Renal cortex interstitium (tissue), 15 donors: ENCODE measurements at places on chromosomes 2 and 18. TPM values are rescaled to one million over a fixed set of nuclear protein-coding genes. Genes with fewer than 3 reads are reported as not detected.

The FOXI3 gene
- polyA plus RNA-seq: 0.11 TPM

The SPR gene
- polyA plus RNA-seq: 10.8 TPM

The MC5R gene
- polyA plus RNA-seq: not detected

The ALPI gene
- polyA plus RNA-seq: 0.06 TPM

The TEKT4 gene
- 0.06 TPM for polyA plus RNA-seq

The TMEM214 gene
- 63.6 TPM for polyA plus RNA-seq

The RALBP1 gene
- 74.8 TPM for polyA plus RNA-seq

The UBE2E3 gene
- polyA plus RNA-seq: 211 TPM

DNA sequence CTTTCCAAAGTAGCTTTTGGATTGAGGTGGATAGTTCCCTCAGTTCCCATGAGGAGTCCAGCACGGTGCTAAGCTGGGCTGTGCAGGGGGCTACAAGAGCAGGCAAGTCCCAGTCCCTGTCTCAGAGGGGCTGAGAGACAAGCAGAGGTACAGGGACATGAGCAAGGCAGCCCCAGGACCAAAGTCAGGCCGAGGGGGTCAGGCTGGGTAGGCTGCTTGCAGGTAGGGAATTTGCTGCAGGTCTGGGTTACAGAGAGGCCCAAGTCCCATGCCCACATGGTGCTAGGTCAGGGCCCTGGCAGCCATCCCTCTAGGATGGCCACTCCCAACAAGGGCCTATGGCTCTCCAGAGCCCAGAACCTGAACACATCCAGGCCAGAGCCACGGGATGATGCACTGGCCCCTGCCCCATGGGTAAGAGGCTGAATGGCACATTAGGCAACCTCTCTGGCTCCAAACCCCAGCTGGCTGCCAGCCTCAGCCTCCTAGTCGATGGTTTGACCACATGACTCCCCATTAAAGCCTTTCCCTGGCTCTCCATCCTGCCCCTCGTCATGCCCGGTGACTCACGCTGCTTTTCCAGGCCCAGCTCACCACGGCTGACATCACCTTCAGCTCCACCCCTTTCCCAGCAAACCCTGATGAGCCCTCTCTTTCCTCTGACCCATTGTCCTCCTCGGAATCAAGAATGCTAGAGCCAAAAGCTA is 83.7 kb downstream of the SDC1 start:
- no peak for DNase-seq

- DNase-seq: no peak
These were observed 24.9 kb upstream of the PDCL3 start for GRCh38 chr2:100537918-100538317.

GRCh38 chr2:224970311-224970710 is 72.0 kb downstream of the DOCK10 start:
- DNase-seq: no peak

DNA sequence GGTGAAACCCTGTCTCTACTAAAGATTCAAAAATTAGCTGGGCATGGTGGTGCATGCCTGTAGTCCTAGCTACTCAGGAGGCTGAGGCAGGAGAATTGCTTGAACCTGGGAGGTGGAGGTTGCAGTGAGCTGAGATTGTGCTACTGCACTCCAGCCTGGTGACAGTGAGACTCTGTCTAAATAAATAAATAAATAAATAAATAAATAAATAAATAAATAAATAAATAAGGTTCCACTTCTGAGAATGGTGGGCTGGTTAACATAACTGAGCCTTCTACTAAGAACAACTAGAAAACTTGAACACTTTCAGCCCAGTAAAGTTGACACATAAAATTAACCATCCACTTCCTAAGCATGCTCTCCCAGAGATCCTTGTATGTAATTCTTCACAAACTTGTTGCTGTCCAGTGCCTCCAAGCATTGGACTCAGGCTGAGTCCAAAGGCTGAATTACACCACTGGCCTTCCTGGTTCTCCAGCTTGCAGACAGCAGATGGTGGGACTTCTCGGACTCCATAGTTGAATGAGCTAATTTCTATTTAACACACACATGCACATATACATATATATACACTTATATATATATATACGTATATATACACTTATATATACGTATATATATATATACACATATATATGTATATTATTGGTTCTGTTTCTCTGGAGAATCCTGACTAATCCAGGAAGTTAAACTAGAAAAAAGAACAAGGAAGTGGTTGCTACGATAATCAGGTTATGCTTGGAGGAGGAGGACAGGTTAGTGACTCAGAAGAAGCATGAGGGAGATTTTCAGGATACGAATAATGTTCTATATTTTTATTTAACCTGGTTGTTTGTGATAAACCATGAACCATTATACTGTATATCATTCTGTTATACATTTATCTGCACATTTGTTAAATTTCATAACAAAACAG is 348.8 kb downstream of the METTL4 start:
- DNase-seq: no peak

DNA sequence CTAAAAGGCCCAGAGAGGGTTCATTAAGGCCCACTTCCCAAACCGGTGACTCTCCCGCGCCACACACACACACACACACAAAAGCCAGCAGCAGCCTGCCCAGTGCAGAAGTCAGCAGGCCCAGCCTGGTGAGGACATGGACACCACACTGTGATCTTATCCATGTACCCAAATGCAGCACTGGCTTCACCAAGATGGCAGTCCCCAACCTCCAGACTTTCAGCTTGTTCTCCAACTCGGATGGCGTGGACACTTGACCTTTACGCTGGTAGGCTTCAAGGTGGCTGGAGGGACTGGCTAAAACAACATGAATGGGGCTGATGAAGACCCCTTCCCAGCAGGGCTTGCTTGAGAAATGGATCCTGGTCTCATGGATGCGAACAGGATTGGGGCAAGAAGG is 50.4 kb downstream of the TNS1 start:
- no peak for DNase-seq

DNA sequence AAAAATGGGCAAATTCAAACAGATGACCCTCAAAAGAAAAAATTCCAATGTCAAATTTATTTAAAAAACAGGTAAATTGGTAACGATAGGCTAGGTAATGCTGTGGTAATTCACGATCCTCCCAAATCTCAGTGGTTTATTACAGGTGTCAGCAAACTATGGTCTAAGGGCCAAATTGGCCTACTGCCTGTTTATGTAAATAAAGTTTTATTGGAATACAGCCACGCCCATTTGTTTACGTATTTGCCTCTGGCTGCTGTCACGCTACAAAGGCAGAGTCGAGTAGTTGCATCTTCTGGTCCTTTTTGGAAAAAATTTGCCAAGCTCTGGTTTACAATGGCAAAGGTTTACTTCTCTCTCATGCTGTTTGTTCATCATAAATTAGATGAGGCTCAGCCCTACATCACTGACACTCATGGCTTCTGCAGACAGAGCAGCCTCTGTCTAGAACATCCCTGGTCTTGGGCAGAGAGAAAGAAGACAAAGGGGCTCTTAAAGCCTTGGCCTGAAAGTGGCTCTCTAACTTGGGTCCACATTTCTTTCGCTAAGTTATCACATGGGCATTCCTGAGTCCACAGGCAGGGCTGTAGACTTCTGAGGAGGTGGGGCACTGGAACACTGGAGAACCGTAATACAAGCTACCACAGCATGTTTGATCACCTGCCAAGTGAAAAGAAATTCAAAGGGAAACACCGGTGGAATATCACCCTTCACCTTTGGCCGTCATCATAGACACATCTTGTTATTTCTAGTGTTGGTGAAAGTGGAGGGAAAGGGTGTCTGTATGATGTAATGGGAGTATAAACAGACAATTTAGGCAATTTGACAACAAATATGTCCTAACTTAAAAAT is 34.8 kb downstream of the SP110 start:
- no peak for DNase-seq

DNA sequence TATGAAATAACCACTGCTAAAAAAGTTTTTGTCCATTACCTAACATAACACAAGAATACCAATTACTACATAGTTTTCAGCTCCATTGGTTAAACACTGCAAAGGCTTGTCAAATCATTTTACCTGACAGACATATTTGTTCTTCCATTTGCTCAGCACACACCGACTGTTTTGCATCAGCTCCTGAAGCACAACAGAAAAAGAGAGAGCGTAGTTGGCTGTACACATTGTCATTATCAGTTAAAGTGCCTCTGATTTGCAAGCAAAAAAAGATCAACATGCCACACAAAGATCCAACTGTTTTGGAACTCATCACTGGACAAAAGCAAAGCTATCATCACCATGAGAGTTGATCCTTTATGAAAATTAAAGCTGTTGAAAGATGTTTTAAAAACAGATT is 103.8 kb downstream of the WDPCP start:
- no peak for DNase-seq

DNA sequence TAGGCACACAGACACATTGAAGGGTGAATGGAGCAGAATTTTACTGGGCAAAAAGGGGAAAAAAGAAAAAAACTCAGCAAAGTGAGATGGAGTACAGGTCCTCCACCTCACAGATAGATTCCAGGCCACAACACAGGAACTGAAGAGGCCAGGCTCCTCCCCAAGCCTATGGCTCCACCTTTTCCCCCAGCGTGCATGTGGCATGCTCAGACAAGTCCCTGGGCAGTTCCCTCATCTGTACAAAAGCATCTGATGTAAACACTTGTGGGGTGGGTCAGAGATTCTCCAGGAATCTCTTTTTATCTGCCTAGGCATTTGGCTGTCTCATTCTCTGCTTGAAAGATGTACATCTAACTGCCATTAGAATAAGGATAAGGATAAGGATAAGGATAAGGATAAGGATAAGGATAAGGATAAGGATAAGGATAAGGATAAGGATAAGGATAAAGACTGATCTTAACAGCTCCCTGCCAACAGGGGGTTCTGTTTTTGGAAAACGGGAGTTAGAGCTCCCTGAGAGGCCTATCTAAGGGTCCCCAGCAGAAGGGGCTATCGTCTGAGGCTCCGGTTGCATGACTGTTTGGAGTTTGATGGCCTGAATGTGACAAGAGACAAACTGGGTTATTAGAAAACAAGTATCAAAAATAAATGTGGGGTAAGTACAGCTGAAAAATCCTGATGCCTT is 17.2 kb upstream of the ASXL3 start:
- DNase-seq: no peak

GRCh38 chr2:70456585-70457495 is 96.8 kb downstream of the TGFA start:
- DNase-seq: no peak

DNA sequence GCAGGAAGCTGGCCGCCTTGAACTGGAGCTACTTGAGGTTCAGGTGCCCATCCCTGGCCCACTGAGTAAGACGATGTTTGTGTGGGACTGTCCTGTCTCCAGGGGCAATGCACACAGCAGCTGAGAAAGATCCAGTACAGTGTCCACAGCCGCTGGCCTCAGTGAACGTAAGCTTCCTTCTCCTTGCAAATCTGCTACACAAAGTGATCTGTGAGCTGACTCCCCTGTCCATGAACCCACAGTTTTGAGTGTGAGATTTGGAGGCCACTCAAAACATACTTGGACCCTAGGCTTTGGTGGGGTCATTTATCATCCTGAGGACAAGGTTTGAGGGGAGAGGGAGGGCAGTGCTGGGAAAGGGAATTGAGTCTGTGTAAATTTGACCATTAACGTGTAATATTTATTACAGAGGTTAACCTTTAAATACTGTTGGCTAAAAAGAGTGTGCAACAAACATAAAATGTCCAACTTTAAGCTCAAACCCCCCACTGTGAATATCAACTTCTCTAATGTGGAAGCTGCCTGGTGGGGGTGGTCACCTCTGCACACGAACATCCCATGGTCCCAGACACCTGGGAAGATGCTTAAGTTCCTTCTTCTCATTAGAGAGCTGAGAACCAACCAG is 4.9 kb upstream of the CYS1 start:
- DNase-seq: no peak

DNA sequence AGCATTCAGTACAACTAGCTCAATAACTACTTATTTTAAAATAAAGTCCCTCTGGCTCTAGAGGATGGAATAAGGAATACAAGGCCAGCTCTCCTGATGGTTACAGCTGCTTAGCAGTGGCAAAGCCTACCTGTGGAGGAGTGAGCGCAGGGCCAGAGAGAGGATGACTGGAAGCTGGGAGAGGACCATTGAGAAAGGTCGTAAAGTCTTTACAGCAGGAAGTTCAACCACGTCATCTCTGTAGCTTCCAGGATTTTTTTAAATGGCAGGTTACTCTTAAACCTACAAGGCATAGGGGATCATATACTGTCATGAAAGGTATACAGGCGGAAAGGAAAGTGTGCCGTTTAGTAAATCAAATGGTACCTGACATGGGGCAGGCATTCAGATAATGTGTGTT is 26.3 kb downstream of the ANXA4 start:
- DNase-seq: no peak

- DNase-seq: no peak
These were observed 17.6 kb upstream of the TMEM247 start for GRCh38 chr2:46461709-46462171.

GRCh38 chr2:54906716-54907115 is 143.5 kb downstream of the RTN4 start:
- DNase-seq: no peak

GRCh38 chr2:18889565-18890332 is 300.4 kb upstream of the NT5C1B start:
- no peak for DNase-seq

DNA sequence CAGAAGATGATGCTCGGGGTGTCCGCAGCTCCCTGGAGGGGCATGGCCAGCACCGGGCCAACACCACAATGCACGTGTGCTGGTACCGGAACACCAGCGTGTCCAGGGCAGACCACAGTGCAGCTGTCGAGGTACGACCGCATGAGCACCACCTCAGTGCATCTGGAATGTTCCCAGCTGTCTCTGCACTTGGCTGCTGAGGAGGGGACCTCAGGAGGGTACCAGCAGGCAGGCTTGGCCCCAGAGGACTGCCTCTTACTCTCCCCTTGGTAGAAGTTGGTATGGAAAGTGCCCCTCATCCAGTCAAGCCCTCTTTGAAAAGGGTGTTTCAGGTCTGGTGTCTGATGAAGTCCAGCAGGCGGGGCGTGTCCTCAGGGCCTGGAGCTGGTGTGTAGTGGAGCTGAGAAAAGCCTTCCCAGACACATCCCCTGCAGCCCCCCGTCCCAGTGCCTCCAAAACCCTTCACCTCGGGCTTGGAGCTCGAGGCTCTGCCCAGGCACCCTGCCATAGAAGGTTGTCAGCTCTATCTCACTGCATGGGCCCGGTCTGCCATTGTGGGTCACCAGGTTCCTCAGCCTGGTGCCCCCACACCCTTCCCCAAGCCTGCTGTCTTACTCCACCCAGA is 16.7 kb downstream of the STK25 start:
- no peak for DNase-seq

DNA sequence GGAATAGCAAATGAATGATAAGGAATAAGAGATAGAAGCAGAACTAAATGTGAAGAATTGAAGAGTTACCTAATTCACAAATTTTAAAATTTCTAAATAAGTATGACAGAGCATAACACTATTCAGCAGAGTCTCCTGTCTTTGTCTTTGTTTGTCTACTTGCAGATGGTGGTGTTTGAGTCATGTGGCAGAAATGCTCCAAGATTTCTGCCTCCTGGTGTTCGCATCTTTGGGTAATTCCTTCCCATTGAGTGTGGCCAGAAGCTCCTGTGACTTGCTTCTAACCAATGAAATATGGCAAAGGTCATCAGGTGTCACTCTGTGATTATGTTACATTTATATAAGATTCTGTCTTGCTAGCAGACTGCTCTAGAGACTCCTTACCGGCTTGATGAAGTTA is 45.6 kb upstream of the GALNT3 start:
- DNase-seq: no peak
